ENCODE measurements at places on chromosomes 11 and 22.

DNA sequence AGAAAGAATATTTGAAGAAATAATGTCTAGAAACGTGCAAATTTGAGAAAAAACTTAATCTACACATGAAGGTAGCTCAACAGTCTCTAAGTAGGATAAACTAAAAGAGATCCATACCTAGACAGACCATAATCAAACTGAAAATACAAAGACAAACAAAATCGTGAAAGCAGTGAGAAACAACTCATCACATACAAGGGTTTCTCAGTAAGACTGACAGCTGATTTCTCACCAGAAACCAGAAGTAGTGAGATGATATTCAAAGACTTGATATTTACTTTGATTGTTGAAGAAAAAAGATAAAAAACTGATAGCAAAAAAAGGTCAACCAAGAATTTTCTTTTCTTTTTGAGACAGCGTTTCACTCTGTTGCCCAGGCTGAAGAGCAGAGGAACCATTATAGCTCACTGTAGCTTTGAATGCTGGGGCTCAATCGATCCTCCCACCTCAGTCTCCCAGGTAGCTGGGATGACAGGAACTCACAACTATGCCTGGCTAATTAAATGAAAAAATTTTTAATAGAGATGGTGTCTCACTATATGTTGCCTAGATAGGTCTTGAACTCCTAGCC is 17.4 kb downstream of the NPAT start:
- DNase-seq = no peak

- DNase-seq = no peak
Observed at GRCh38 chr11:18312663-18313420, 9.1 kb downstream of the HPS5 start.

GRCh38 chr11:126403022-126403581 is 47.6 kb downstream of the ST3GAL4 start:
- no peak for DNase-seq

GRCh38 chr11:28009996-28010395 is 98.0 kb downstream of the KIF18A start:
- no peak for DNase-seq

- no peak for DNase-seq
Observed at GRCh38 chr11:95339086-95339901, 108.3 kb upstream of the SESN3 start.

DNA sequence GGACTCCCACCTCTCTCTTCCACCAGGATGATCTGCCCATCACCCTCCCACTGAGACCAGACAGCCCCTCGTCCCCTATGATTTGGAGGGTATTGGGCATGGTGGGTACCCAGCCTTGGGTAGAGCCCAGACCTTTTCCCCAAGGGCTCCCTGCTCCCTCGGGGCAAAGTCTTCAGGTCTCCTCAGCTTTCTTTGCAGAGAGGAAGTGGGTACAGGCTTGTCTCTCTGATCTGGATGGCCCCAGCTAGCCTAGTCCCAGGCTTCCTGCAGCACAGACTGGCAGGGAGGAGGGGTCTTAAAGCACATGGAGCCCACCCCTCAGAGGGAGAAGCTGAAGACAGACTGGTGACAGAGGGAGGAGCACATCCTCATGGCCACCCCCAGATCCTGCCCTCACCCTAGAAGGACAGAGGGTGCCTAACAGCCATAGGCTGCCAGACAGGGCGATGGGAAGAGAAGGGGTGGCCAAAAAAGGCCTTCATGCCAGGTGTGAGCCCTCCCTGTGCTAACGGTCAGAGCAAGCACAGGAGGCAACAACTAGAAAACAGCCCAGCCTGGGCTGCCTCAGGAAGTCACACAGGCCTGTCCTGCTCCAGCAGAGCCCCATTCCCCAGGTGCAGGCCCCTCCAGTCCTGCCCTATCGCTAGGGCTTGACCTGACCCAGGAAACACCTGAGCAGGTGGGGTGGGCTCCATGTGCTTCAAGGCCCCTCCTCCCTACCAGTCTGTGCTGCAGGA is 30.4 kb downstream of the SLC22A12 start:
- no peak for DNase-seq

GRCh38 chr11:73225851-73226250 is 7.8 kb downstream of the P2RY2 start:
- no peak for DNase-seq

GRCh38 chr11:10503221-10503620 is 37.8 kb downstream of the RNF141 start:
- DNase-seq = no peak

DNA sequence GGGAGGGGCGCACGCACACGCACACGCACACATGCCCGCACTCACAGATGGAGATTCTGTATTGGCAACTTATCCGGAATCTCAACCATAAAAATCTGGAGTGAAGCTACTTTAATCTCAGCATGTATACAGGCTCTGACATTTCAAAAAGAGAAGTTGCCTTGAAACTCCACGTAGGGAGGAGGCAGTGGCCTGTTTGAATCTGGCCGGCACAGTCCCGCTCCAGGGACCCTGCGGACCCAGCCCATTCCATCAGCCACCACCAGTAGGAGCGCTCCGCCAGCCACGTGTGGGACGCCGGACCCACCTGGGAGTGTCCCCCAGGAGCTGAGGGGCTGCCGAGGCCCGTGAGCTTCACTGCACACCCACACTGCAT is 1.9 kb upstream of the SYT8 start:
- DNase-seq = no peak

- no peak for DNase-seq
Observed at GRCh38 chr11:115300660-115301428, 203.4 kb downstream of the CADM1 start.

DNA sequence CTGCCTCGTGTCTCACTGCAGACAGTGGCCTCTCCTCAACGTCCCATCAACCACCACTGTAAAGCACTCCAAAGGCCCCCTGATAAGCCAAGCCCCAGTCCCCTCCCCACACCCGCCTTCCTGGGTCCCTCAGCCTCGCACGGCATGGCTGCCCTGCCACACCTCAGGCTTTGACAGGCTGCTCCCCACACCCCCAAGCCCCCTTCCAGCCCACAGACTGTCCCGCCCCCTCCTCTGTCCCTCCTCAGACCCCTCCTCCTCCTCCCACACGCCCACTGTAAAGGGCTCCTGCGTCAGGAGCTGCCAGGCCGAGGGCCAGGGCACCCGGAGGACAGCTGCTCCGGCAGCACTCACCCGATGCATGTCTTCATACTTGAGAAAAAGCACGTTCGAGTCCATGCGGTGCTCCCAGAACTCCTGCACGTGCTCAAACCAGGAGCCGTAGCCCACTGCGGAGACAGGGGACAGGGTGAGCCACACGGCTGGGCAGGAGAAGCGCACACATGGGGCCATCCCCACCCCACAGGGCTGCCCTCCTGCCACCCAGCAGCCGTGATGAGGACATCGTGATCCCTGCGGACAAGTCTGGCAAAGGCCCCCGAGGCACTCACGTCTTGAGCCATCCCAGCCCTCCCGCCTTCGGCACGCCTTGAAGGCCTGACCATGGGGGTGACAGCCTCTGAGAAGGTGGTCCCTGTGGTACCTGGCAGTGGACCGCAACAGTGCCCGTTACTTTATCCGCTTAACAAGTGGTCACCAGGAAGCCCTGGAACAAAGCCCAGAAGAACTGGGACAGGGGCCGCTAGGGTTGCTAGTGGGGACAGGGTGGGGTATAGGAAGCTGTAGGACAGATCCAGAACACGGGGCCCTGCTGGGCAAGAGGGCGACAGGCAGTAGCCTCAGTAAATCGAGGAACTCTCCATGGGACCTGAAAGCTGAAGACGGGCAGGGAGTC is 21.5 kb upstream of the EFCAB6 start:
- DNase-seq = no peak

DNA sequence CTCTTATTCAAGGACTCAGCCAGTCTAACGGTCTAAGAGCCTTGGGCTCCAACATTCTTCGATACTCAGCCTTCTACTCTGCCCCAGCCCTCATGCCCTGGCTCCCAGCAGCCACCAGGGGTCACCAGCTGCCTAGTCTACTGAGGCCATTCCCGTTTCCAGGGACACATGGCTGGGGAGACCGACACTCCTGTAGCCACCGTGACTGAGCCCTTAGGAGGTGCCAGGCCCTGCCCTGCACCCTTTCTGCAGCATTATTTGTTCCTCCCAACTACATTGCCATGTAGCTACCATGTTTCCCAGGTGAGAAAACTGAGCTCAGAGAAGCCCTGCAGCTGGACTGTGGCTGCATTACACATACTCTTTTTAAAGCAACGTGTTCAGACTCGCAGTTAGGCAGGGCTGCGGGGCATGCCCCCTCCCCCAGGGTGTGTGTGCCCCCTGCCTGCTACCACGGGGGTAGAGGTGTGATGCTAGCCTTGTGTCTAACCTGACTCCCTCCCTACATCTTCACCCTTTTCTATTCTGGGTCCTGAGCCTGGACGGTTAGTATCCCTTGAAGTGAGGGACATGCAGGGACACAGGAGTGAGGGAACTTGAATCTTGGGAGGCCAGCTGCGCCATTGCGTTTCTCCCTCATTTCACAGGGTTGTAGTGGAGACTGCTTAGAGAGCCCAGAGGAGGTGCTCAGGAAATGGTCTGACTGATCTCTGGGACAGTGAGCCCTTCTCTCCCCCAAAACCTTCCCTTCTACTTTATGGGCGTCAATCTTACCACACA is 17.5 kb downstream of the ATG16L2 start:
- DNase-seq = no peak

GRCh38 chr11:119015054-119015611 is 3.0 kb downstream of the RPS25 start:
- no peak for DNase-seq

DNA sequence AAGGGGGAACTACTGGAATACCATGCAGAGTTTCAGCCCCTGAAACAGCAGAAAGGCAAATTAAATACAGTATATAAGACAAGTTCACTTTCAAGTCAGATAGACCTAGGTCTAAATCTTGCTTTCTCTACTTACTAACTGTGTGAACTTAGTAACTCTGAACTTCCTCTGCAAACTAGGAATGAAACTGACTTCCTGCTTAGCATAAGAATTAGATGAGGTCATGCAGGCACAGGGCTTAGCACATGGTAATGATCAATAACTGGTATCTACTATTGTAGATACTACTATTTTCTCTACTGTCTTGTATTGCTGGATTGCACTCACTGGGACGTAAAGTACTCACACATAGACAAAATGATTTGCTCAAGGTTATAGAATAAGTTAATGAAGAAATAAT is 51.5 kb upstream of the MTNR1B start:
- no peak for DNase-seq

DNA sequence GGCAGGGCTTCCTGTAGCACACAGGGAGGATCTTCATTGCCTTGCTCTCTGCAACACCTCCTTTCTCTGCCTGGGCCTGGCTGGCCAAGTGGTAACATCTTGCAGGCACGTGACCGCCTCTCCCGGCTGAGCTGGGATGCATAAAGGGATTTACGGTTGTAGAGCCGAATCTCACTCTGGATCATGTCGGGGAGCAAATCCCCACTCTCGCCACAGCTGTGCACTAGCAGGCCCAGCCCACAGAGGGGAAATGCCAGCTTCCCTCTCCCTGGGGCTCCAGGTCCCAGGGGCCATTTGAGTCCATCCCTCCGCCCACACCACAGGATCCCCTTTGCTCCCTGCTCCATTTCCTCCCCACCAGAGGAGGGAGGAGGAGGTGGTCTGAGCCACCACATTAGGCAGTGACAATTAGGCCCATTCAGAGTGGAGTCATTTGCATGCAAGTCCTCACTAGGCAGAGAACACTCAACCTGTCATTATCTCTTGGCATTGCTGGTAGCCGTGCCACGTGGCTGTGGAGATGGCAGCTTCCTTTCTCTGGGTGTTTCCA is 196.7 kb downstream of the DSCAML1 start:
- no peak for DNase-seq

- no peak for DNase-seq
Observed at GRCh38 chr11:66951927-66952337, 6.3 kb downstream of the PC start.

GRCh38 chr22:42881982-42882656 is 25.0 kb upstream of the ARFGAP3 start:
- no peak for DNase-seq

DNA sequence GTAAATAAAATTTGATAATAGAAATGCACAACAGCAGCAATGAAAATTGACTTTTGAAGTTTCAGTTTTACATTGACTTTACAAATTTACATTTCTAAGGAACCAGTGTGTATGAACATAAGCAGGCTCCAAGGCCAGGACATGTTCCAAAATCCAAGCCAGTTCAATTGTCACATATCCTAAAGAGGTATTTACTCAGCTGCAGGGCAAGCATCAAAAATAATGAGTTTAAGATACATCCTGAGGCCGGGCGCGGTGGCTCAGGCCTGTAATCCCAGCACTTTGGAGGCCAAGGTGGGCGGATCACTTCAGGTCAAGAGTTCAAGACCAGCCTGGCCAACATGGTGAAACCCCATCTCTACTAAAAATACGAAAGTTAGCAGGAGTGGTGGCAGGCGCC is 39.0 kb upstream of the AKIP1 start:
- DNase-seq = no peak

DNA sequence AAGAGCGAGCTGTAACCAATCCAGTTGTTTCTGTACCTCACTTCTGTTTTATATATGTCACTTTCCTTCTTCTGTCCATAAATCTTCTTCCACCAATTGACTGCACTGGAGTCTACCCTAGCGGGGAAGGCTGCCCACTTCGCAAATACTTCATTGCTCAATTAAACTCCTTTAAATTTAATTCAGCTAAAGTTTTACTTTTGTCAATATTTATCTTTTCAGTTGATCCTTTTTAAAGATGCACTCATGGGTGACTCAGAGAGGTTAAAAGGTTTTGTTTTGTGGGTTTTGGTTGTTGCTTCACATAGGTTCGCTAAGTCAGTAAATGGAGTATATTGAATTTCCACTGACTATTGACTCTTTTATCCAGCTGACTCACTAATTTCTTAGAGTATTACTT is 597.2 kb downstream of the DLG2 start:
- DNase-seq = no peak
